EH (cell line): ENCODE measurements at places on chromosomes 12 and 14.

GRCh38 chr12:49476091-49476490, 62.7 kb upstream of the KCNH3 start:
- no peak for DNase-seq

GRCh38 chr12:58648176-58648575, 272.1 kb downstream of the LRIG3 start:
- peak; percentile 41 for DNase-seq

DNA sequence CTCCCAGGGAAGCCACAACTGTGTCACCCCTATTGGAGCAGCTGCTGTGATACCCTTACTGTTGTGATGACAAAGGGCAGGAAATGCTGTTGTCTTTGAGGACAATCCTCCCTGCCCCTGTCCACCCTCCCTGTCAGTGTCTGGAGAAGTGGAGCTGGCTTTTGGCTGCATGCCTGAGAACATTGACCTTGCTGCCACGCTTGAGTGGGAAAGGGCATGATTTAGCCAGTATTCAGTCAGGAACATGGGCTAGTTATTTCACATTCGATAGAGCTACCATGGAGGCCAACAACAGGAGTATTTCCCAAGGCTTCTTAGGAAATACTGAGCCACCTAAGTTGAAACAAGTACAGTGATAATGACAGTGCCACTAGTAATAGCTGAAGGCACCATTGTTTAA, 59.4 kb downstream of the MYRFL start:
- no peak for DNase-seq

DNA sequence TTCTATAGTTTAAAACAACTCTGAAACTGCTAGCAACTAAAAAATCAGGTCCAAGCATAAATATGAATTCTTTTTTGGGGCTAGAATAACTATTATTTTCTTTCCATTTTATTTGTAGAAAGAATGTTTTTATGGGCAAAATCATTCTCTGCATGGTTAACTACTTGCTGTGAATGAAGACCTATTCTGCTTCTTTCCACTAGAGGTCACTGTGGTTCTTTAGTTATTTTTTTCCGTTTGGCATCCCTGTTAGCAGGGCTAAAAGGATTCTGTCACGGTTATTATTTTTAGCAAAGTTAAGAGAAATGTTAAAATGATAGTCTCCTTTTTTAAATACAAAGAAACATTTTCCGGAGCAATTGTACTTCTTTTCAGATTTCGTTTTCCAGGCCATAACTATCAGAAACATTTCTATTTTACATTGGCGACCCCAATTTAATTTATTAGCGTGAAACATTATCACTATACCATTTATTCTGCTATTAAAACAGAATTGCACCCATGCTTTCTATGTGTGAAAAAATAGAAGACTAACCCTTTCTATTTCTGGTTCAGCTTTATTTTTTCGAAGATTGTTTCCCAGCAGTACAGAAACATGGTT, 404.8 kb downstream of the ATP23 start:
- DNase-seq: peak; percentile 75
